Myometrial cell (primary cell): ENCODE measurements at places on chromosomes 16 and 17. TPM values are rescaled to one million over a fixed set of nuclear protein-coding genes. Genes with fewer than 3 reads are reported as not detected.

Gene CHAD
- not detected in 2 replicates for total RNA-seq

Gene PAM16
- 29.1 and 32.4 TPM in 2 replicates for total RNA-seq

Gene GPRC5C
- under 0.01 TPM in 1 of 2 replicates, not detected in the other for total RNA-seq

Gene KCNJ18
- total RNA-seq = not detected in 2 replicates

Gene HOXB13
- total RNA-seq = not detected in 2 replicates

Gene SCIMP
- not detected in 2 replicates for total RNA-seq

Gene INCA1
- total RNA-seq = under 0.01 and 0.53 TPM in 2 replicates

Gene NEK8
- total RNA-seq = 2.1 and 34.3 TPM in 2 replicates

Gene CHST4
- total RNA-seq = not detected in 2 replicates

Gene CPHXL2
- not detected in 2 replicates for total RNA-seq

Gene SOX15
- 2.5 TPM in 1 of 2 replicates, not detected in the other for total RNA-seq

Gene KDM6B
- 0.86 and 0.89 TPM in 2 replicates for total RNA-seq

Gene ENPP7
- not detected in 2 replicates for total RNA-seq

Gene KRTAP3-1
- total RNA-seq = not detected in 2 replicates

Gene TEX19
- total RNA-seq = 2.0 TPM in 1 of 2 replicates, not detected in the other

Gene TBC1D26
- not detected in 2 replicates for total RNA-seq

Gene ZP2
- not detected in 2 replicates for total RNA-seq

Gene TBC1D3C
- total RNA-seq = not detected in 2 replicates

Gene FTSJ3
- total RNA-seq = 43.4 and 70.3 TPM in 2 replicates

Gene CTDNEP1
- 45.3 and 48.7 TPM in 2 replicates for total RNA-seq

Gene CDH16
- total RNA-seq = not detected in 2 replicates

Gene PRDM7
- not detected in 2 replicates for total RNA-seq

Gene ACSM2B
- total RNA-seq = not detected in 2 replicates

Gene TRAF4
- total RNA-seq = 28.2 and 38.3 TPM in 2 replicates

Gene OSBPL7
- 5.8 and 9.7 TPM in 2 replicates for total RNA-seq

Gene CRYBA1
- not detected in 2 replicates for total RNA-seq

Gene TSPOAP1
- 0.18 and 0.58 TPM in 2 replicates for total RNA-seq

Gene ZG16B
- not detected in 2 replicates for total RNA-seq

Gene ZNF747
- 8.7 and 14.1 TPM in 2 replicates for total RNA-seq

Gene ITGAX
- total RNA-seq = 0.86 and 1.9 TPM in 2 replicates

Gene SPATA22
- 0.71 TPM in 1 of 2 replicates, not detected in the other for total RNA-seq

Gene HAS3
- total RNA-seq = under 0.01 TPM in 1 of 2 replicates, not detected in the other

Gene SCARF1
- 0.89 and 1.4 TPM in 2 replicates for total RNA-seq
